Fibroblast of the aortic adventitia (primary cell): ENCODE measurements at places on chromosomes 5 and 9.

DNA sequence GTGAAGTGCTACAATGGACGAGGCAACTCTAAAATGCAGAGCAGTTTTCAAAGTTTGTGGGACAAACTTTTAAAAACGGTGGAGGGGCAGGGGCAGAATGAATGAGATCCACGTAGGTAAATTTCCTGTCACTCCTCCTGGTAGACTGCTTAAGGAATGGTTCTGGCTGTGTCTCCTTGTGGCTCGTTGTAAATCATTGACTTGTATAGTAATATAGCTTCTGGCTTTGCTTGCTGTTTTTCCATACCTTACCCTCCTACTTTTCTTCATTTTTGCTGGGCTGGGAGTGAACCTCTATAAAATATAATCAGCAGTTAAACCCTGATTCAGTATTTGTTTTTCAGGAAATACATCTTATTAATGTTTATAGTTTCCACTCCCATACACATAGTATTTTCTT, 235.7 kb downstream of the TUSC1 start:
- DNase-seq = no peak

GRCh38 chr5:65199993-65200675, 281.6 kb downstream of the ADAMTS6 start:
- DNase-seq = peak; percentile 89

- no peak for DNase-seq
Measured at GRCh38 chr9:136554870-136555269, 9.0 kb upstream of the NOTCH1 start.

GRCh38 chr5:1380011-1380817, 35.3 kb upstream of the CLPTM1L start:
- peak; percentile 33 for DNase-seq

- DNase-seq = no peak
Measured at GRCh38 chr5:143701493-143701892, 110.5 kb upstream of the HMHB1 start.

GRCh38 chr9:4904322-4905134, 80.5 kb upstream of the JAK2 start:
- DNase-seq = peak; percentile 84

DNA sequence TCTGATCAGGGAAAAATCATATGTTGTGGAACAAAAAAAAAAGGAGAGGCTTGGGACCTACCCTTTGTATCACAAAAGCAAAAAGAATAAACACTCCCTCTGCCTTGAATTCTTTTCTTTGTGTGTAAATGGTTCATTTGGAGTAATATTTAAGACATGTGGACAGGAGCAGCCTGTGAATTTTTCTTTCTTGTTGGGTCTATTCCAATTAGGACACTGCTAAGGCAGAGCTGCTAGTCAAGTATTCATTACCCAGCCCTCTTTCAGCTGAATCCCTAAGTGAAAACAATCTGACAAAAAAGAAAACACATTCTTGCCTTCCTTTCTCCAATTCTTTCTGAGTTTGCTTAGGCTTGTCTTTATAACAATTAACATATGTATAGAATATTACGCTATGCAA, 330.0 kb downstream of the EBF1 start:
- peak; percentile 60 for DNase-seq

- DNase-seq = peak; percentile 61
Measured at GRCh38 chr5:34503379-34504253, 152.5 kb upstream of the RAI14 start.

GRCh38 chr5:157354800-157355199, 88.9 kb downstream of the CYFIP2 start:
- no peak for DNase-seq

DNA sequence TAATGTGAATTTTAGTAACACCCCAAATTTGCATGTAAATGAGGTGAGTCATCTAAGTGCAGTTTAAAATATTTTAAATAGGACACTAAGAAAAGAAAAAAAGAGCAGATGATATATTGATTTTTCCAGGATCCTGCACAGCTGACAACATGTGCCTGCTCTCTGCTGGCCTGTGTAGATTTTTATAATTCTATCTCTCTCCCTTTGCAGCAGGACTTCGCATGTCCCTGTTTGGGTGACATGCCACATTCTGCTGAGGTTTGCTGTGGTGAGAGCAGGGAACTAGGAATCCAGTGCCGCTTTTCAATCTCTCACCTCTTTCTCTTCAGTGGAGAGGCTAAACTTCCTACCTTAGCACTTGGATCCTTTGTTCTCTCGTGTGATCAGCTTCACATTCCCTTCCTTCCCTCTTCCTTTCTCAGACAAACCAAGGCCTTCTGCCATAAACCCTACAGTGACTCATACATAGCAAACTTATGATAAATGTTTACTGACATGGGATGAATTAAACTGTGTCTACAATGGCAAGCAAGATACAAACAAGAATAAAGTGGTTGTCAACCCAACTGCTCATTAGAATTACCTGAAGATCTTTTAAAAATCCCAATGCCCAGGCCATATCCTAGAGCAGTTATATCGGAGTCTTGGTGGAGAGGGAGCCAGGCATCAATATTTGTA, 198.8 kb upstream of the EFNA5 start:
- peak; percentile 69 for DNase-seq

GRCh38 chr5:112844489-112844888, 16.6 kb upstream of the SRP19 start:
- no peak for DNase-seq

DNA sequence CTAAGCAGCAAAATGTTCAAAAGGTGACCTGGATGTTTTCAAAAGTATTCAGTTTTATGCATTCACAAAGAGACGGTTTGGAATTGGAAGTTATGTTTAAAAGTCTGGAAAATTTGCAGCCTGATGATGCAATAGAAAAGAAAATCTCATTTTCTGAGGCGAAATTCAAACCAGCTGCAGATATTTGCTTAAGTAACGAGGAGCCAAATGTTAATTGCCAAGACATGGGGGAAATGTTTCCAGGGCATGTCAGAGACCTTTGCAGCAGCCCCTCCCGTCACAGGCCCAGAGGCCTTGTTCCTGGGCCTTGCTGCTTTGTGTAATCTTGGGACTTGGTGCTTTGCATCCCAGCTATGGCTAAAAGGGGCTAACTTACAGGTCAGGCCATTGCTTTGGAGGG, 228.2 kb downstream of the MAN2A1 start:
- peak; percentile 15 for DNase-seq

DNA sequence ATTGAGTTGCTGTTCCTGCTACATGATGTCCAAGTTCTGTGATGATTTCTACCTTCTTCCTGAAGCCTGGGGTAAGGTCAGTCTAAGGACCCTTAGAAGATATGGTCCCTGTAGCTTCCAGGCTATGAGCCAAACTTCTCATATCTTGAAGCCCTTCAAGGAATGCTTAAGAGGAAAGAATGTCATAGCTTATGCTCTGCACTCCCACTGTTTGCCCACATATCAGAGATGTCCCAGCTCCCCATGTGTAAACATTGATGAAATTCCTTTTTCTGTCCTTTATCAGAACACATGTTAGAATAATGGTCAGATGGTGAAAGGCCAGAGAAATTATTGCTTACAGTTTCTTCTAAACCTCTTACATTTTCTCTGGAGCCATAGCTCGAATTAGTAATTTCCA, 41.4 kb upstream of the RUSC2 start:
- DNase-seq = peak; percentile 26

GRCh38 chr9:10135553-10135952, 477.2 kb downstream of the PTPRD start:
- DNase-seq = no peak

- no peak for DNase-seq
Measured at GRCh38 chr5:81827500-81827899, 76.6 kb upstream of the SSBP2 start.

- DNase-seq = peak; percentile 20
Measured at GRCh38 chr5:178624631-178625546, 2.0 kb downstream of the CLK4 start.

DNA sequence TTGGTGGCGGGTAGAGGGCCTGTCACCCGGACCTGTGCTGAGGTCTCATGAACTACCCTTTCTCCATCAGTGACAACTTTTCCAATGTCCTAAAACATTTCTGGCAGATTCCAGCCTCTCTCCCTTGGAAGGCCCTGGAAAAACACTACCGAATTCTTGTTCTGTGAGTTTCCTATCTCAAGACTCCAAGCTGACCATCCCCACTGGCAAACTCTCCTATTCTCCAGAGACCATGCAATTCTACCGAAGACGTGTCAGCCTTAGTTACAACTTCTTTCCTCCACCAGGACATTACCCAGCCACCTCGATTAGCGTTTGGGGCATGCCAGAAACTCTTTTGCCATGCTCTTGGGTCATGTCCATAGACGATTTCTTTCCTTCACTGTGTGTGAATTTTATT, 26.8 kb upstream of the GABRP start:
- peak; percentile 7 for DNase-seq

DNA sequence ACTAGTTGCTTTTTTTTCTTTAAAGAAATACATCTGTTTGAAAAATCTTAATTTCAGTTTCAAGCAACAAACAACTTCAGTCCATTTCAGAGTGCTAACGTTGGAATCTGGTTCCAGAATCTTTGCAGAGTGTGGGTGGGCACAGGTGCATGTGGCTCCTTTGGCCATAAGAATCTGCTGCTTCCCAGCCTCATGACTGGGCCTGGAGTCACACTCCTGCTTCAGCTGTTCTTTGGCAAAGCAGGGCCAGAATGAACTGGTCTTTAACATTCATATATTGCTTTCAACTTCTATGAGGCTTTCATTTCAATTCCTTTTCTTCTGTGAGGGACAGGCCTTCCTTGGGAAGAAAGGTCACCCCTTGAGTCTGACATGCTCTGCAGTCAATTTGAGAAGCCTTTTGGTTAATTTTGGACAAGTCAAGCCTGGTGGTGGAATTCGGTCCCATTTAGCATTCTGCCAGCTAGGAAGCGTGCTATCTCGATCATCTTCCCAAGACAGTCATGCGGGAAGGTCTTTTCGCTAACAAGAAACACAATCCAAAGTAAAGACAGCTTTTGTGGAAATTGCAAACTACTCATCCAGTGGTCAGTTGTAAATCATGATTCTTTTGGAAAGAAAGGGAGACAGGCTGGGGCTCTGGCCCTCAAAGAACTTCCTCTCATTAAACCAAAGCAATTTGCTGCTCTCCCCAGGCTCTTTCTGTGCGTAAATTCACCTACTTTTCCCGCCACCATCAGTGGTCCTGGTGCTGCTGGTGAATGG, 55.2 kb downstream of the SLC1A3 start:
- DNase-seq = no peak

DNA sequence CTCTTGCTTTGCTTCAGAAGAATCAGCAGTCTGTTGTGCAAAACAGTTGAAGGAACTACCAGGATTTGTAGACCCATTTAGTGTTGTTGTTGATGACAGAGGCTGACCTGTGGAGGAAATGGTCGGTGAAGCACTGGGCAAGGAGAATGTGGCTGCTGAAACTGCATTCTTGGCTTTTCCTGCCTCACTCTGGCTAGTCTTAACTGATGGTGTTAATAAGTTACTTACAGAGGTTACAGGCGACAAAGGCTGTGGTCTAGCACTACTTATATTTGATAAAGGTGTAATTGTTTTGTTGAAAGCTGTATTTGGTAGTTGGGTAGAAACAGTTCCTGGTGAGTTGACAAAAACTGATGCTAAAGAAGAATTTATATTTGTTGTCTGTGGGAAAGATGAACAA, 31.5 kb downstream of the MLANA start:
- no peak for DNase-seq

DNA sequence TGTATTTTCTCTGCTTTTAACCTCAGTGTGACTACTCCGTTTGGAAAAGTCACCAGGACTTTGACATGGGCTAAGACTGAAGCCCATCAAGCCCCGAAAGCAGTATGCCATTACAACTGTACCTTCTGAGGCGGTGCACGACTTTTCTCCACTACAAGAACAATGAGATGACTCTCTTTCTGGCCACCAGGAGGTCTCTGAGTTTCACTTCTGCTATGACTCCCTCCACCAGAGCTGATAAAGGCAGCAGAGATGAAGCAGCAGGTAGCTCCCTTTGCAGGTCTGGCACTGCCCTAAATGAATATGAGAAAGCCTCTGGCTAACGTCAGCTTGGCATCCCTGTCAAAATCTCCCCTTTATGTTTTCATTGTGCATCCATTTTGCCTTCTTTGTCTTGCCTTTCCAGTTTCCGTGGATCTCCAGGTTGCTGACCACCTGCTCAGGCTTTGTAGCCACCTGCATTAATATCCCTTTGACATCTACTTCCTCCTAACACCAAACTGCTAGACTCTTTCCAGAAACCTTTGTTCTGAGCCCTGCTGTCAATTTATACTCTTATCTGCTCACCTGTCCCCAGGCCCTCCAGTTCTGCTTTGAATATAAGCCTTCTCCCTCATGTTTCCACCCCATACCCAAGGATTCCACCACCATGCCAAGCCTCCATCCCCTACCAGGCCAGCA, 221.7 kb downstream of the ZNF608 start:
- DNase-seq = no peak

DNA sequence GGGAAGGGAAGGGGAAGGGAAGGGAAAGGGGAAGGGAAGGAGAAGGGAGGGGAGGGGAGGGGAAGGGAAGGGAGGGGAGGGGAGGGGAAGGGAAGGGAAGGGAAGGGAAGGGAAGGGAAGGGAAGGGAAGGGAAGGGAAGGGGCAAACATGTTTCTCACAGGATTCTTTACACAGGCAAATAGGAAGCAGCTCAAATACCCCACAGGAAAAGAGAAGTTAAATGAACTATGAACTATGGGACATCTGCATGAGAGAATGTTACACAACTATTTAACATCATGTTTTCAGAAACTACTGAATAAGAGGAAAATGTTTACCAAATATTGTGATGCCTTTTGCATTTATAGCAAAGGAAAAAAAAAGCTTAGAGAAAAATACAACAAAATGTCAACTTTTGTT, 125.4 kb upstream of the SLC30A5 start:
- DNase-seq = no peak

GRCh38 chr9:132818588-132818987, 59.5 kb downstream of the AK8 start:
- no peak for DNase-seq

DNA sequence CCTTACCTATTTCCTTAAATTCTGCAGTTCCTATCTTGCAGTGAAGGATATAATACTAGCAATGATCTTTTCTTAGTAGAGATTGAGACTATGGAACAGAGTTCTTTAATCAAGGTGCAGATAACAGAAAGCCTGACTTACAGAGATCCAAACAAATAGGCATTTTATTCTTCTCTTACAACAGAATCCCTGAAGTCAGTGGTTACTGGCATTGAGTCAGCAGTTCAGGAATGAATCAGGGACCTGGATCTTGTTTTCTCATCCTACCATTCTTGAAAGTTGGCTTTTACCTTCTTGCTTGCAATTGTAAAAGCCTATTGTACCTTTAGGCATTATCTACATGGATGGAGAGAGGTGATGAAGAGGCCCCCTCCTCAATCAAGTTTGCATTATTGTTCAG, 47.5 kb upstream of the TLE4 start:
- no peak for DNase-seq

- DNase-seq = no peak
Measured at GRCh38 chr9:112520656-112521055, 34.0 kb downstream of the KIAA1958 start.

GRCh38 chr5:180296771-180297170, 4.9 kb upstream of the MAPK9 start:
- DNase-seq = peak; percentile 22

DNA sequence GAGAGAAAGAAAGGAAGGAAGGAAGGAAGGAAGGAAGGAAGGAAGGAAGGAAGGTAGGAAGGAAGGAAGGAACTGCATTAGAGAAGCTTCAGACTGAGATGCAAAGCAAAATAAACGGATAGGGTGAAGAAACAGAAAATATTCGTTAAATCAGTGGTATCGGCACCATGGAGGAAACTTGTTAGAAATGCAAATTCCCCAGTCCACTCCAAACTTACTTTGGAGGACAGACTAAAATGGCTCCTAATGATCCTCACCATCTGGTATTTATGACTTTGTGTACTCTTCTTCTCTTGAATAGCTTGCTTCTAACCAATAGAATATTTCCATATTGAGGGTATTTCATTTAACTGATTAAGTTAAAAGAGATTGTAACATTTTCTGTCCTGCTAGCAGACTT, 87.9 kb upstream of the GCNT4 start:
- no peak for DNase-seq
